Breast epithelium (tissue), 4 donors: ENCODE measurements at places on chromosomes 12 and 14. TPM values are rescaled to one million over a fixed set of nuclear protein-coding genes. Genes with fewer than 3 reads are reported as not detected.

Gene KRT83
- total RNA-seq = 0.33 TPM

Gene NEUROD4
- not detected for total RNA-seq

Gene MIP
- total RNA-seq = not detected

Gene COPS7A
- 72.2 TPM for total RNA-seq

Gene SMAGP
- 16.1 TPM for total RNA-seq

Gene CDCA3
- 0.33 TPM for total RNA-seq

Gene CALCOCO1
- total RNA-seq = 295 TPM

Gene CNOT2
- total RNA-seq = 191 TPM

Gene EGLN3
- total RNA-seq = 3.2 TPM

Gene ANKS1B
- total RNA-seq = 16.6 TPM

Gene DDN
- under 0.01 TPM for total RNA-seq

Gene SYCP3
- total RNA-seq = not detected

Gene USP5
- total RNA-seq = 34.7 TPM

Gene RTL1
- not detected for total RNA-seq

Gene OR11H6
- not detected for total RNA-seq

Gene TAS2R9
- total RNA-seq = not detected

Gene TAS2R13
- total RNA-seq = 6.9 TPM

Gene TMEM233
- total RNA-seq = 0.48 TPM

Gene RNASE13
- not detected for total RNA-seq

Gene MYL2
- total RNA-seq = not detected

Gene MUCL1
- 95.6 TPM for total RNA-seq

Gene IFI27
- 101 TPM for total RNA-seq

Gene PMEL
- 7.4 TPM for total RNA-seq

Gene CLEC1B
- total RNA-seq = not detected

Gene SERPINA10
- total RNA-seq = not detected

Gene AMDHD1
- 1.3 TPM for total RNA-seq

Gene FITM1
- total RNA-seq = 2.6 TPM
